CD4-positive, alpha-beta T cell (primary cell): ENCODE measurements at places on chromosomes 11 and 22. TPM values are rescaled to one million over a fixed set of nuclear protein-coding genes. Genes with fewer than 3 reads are reported as not detected.

GRCh38 chr22:46033256-46034200 is 56.6 kb upstream of the WNT7B start:
- DNase-seq = no peak

- DNase-seq = peak; percentile 93
Measured at GRCh38 chr11:117098269-117099232, at the start of gene SIK3. Gene SIK3, minus strand, starts transcription at chr11:117098428. Its CDS starts 13 bp downstream, at chr11:117098415.

DNA sequence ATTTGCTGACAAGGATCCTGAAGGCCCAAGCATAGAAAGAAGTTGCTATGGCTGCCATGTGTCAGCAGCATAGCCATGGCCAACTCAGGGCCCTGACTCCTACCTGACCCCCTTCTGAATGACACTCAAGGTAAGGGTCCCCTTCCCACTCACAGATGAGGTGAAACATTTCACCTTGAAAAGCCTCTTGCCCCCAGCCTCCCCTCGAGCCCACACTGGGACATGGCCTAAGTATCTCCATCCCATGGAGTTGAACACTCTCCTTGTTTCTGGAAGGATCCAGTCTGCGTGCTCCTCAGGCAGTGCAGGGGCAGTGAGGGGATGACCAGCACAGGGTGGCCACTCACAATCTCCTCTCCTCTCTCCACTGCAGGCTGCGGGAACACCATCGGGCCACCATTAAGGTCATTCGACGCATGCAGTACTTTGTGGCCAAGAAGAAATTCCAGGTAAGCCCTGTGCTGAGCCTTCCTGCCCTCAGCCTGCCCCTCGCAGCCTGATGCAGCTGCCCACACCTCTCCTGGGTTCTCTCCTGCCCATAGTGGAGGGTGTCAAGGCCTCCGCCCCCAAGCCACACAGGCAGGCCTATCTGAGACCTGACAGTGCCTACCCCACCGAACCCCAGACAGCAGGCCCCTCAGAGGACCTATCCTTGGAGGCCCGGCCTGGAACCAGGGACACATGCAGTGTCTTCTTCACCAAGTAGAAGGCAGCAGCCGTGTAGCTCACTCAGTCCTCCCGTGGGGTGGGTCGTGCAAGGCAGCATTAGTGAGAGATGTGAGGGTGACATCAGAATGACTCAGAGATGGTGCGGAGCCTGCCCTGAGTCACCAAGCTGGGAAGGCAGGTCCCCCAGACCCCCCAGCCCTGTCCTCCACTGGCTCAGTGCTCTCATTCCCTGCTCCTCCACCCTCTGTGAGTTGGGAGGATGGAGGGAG is 68.9 kb upstream of the KCNQ1OT1 start:
- DNase-seq = no peak

DNA sequence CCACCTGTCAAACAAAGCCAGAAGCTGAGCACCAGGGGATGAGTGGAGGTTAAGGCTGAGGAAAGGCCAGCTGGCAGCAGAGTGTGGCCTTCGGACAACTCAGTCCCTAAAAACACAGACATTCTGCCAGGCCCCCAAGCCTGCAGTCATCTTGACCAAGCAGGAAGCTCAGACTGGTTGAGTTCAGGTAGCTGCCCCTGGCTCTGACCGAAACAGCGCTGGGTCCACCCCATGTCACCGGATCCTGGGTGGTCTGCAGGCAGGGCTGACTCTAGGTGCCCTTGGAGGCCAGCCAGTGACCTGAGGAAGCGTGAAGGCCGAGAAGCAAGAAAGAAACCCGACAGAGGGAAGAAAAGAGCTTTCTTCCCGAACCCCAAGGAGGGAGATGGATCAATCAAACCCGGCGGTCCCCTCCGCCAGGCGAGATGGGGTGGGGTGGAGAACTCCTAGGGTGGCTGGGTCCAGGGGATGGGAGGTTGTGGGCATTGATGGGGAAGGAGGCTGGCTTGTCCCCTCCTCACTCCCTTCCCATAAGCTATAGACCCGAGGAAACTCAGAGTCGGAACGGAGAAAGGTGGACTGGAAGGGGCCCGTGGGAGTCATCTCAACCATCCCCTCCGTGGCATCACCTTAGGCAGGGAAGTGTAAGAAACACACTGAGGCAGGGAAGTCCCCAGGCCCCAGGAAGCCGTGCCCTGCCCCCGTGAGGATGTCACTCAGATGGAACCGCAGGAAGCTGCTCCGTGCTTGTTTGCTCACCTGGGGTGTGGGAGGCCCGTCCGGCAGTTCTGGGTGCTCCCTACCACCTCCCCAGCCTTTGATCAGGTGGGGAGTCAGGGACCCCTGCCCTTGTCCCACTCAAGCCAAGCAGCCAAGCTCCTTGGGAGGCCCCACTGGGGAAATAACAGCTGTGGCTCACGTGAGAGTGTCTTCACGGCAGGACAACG is 11.7 kb downstream of the CXCR5 start:
- DNase-seq = peak; percentile 73

DNA sequence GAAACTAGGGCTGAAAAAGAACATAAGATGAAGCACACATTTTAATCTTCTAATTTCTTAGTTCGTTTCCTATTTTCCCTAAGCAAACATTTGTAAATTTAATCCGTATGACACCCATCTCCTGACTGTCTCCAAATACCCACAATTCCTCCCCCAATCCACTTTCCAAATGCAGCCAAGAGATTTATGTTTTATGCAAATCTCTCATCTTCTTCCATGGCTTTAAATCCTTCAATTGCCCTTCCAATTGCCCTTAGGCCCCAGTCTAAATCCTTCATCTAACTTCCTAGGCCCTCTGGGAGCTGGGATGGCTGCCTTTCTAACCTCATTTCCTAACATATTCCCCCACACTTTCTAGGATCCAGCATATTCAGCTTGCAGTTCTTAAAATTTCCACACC is 18.0 kb upstream of the POU2AF1 start:
- no peak for DNase-seq

DNA sequence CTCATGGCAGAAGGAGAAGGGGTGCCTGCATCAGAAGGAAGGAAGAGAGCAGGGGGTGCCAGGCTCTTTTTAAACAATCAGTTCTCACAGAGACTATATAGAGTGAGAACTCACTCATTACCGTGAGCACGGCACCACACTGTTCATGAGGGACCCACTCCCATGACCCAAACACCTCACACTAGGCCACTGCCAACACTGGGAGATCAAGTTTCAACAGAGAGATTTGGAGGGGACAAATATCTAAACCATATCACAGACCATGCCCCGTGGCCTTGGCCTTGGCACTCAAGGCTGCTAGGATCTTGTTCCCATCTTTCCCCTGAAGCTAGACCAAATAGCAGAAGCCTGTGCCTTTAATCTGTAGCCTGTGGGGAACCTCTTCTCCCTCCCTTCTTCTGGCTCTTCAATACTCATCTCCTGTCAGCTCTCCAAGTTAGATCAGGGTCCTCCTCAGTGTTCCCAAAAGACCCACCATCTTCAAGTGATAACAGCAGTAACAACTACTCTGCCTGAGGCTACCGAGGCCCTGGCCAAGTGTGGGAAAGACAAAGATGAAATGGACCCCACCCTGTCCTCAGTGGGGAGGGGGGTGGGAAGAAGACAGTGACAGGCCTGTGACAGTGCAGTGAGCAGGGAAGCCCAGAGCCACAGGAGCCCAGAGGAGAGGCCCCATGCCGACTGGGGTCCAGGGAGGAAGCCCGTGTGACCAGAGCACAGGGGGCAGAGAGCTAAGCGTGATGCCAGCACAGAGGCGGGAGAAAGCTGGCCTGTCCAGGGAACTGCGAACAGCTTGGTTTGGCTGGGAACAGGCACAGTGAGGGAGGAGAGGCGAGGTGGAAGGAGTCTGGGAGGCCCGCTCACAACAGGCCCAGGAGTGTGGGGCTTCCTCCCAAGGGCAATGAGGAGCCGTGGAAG is 72.6 kb downstream of the MYO7A start:
- DNase-seq = no peak

DNA sequence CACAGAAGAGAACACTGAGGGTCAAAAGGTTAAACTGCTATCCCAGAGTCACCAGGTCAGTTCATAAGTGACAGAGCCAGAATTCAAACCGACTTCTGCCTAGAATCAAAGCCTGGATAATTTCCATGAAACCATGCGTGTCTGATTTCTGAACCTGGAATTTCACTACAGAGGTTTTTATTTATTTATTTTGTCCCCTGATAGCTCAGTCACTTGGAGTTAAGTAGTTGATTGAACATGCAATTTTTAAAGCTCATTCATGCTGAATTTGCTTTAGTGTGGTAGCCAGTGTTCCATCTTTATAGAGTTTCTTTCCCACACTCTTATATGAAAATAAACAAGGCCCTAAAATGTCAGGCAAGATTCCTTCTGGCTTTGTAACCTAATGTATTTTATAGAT is 93.2 kb downstream of the NAV2 start:
- DNase-seq = no peak

Gene GGTLC3
- 0.58 TPM for total RNA-seq

Gene VSIG10L2
- total RNA-seq = not detected

Gene OR4A16
- not detected for total RNA-seq

Gene ANKK1
- 1.2 TPM for total RNA-seq

Gene PLA2G3
- total RNA-seq = not detected
